SK-N-SH (cell line): ENCODE measurements at places on chromosomes 12 and 14.

DNA sequence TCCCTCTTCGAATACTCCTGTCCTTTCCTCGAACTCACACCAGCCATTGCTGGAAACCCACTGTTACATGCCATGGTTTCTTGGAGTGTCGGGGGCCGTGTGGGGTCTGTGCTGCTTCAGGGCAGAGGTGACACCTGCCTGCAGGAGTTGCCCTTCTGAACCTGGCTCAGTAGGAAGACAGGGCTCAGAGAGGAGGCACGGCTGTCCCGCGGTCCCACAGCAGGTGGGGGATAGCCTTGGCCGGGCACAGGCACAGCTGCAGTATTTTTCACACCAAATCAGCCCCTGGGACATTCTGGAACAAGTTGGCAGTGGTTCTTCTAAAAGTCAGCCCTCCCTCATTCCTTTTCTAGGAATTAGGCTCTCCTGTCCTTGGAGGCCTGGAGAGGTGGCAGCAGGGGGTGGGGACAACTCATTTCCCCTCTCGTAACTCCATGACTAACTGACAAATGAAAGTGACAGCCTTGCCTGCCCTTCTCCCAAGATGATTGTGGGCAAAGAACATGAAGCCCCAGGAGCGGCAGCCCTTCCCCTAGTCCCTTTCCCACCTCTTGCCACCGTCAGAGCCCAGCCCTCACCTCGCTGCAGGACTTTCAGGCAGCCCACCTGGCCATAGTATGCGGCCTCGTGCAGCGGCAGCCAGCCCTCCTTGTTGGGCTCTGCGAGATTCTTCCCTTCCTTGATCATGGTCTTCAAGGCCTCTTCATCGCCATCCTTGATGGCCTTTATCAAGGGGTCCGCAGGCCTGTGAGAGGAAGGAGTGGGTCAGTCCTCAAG, 22.4 kb downstream of the ASB2 start:
- no peak for DNase-seq

- DNase-seq: no peak
Observed at GRCh38 chr12:41348198-41348597, 160.1 kb downstream of the PDZRN4 start.

- DNase-seq: peak; percentile 32
Observed at GRCh38 chr12:42326541-42327226, 717 bp downstream of the PPHLN1 start.

- DNase-seq: no peak
Observed at GRCh38 chr12:102876883-102877282, 40.2 kb downstream of the PAH start.

DNA sequence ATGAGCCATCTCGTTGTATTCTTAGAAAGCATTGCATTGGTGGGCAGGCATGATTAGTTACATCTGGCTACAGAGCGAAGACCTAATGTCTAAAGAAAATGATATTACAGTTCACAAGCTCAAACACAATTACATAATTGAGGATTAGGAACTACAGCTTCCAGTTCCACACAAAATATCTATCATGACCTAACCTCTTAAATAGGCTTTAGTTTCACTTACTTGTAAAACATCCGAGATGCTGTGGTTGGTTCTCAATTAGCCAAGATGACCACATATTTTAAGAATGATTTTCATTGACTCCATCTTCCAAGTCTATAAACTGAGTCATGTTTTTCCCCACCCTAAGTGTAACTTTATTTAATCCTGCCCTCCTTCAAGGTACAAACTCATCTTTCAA, 69.5 kb downstream of the LRIG3 start:
- no peak for DNase-seq

DNA sequence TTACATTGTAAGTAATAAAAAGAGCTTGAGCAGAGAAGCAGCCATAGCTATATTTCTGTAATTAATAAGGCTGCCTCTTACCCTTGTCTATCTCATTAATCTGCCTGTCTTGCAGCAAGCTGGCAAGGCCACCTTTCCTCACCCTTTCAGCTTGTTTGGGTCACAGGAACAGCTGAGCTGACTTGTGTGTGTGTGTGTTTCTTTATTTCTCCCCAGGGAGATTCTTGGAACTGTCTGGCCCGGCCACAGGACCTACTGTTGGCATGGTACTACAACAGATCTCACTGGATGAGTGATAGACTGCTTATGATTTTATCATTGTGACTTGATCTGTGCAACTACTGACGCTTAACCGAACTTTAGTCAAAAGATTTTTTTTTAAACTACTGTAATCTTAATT, 213.7 kb downstream of the SLC2A13 start:
- DNase-seq: no peak

DNA sequence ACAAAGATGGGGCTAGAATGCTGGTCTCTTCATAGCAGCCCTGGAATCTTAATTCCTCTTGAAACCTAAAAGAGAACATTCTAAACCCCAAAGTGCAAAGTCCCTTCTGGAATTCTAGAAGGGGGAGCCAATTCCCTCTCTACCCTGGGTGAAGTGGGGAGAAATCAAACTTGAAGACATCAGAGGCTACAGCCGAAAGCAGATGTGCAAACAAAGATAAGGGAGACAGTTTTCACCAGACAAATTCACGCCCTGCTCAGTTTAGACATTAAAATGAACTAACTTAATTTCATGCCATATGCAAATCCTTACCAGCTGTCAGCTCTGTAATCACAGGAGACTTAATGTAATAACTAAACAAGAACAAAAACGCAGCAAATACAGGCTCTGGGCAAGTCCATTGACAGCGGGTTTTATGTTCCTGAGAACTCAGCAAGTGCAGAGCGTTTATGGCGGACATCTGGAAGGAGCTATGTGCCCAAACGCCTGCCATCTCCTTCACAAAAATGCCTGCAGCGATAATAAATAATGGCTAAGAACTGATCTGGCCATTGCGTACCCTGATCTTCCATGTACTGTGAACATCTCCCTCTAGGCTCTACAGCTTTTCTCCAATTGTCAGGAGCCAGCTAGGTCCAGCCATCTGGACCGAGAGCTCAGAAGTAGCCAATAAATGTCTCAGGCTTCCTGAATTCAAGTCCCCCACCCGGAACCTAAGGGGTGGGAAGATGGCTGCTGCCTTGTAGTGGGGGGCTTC, 19.1 kb upstream of the FICD start:
- peak; percentile 55 for DNase-seq

GRCh38 chr14:90991690-90992443, 68.6 kb downstream of the RPS6KA5 start:
- DNase-seq: no peak

DNA sequence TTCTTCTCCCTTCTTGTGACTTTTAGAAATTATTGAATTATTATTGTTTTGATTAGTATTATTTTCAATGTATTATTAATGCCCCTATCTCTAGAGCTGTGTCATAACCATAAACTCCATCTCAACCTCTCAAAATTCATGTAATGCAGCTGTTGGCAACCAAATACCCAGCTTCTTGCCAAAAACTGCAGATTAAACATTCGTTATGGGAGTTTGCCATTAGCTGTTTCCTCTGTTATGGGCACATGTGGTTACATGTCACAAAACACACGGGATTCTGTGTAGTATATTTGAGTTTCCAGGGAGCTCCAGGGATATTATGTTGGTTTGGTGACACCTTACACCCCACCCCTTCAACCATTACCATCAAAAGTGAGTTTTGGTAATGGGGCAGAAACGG, 2.8 kb upstream of the ALX1 start:
- DNase-seq: no peak

GRCh38 chr12:108099778-108100489, 29.2 kb upstream of the WSCD2 start:
- DNase-seq: no peak

GRCh38 chr12:116142936-116143898, 134.3 kb downstream of the MED13L start:
- no peak for DNase-seq

- no peak for DNase-seq
Observed at GRCh38 chr12:18849761-18850160, 111.8 kb downstream of the CAPZA3 start.

- no peak for DNase-seq
Observed at GRCh38 chr12:99772274-99772673, 124.7 kb downstream of the GARIN6 start.

- no peak for DNase-seq
Observed at GRCh38 chr14:81432219-81432661, 32.1 kb upstream of the STON2 start.

- DNase-seq: no peak
Observed at GRCh38 chr12:62256408-62257096, 3.7 kb upstream of the USP15 start.

DNA sequence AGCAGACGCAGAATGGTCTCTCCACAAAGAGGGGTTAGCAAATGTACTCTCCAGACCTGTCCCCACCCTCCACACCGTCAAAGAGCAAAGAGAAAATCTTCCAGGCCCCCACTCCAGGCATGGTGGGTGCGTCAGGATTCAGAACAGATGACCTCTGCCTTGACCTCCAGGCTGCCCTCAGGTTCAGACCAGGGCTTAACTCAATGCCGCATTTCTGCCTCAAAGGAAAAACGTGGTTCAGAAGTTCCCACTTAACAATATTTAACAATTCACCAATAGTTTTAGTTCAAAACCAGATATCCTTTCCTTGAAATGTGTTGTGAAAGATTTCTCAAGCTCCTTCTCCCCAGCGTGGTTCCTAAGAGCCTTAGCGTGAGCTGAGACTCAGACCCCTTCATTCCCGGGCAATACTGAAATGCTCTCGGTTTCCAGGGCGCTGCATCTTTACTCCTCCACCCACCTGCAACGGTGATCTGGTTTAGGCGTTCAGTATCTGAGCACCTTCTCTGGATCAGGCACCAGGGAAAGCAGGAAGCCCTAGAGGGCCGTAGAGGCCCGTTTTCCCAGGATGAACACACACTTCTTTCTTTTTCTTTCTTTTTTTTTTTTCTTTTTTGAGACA, 22.9 kb downstream of the HSP90AA1 start:
- peak; percentile 22 for DNase-seq

- DNase-seq: no peak
Observed at GRCh38 chr12:9646794-9647781, 22.4 kb upstream of the CLEC2D start.

DNA sequence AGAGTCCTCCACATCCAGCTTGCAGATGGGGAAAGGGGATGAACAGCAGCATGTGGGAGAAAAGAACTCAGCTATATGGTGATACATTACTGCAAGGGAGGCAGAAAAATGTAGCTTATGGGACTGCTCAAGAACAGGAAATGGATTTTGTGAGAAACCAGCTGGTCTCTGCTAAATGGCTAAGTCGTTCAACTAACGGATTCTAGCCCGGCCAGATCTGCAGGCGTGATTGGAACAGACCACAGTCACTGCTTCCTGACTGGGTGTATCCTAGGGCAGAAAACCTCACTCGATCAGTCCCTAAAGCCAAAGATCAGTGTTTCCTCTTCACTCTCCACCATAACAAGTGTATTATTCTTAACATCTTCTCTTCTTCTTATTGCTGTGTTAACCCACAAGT, 8.1 kb upstream of the PTGDR start:
- DNase-seq: no peak

DNA sequence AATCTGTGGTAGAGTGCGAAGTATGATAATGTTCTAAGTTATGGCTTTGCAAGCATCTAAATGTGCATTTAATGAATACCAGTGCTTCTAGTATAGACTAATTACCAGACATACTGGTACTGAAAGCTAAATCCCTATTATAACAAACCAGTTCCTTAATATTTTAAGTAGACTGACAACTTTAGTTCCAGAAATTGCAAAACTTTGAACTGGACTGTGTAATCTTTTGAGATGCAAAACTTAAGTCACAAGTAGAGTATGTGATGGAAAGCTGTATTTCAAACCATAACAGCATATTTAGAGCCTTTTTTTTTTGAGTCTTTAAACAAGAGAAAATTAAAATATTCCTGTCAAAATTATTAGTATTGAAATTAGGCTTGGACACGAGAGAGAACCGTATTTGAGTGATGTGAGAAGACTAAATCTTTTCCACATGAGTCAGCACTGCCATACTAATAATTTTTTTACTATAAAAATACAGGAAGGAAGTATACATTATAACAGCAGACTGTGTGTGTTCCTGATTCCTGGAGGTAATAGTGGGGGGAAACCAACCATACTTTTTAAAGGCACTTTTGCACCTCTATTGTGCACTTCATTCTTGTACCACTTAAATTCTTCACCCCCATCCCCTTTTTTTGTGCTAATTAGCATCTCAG, 45.5 kb downstream of the PPM1A start:
- DNase-seq: no peak

- DNase-seq: no peak
Observed at GRCh38 chr14:30873308-30874119, 845 bp upstream of the COCH start.

GRCh38 chr14:101131451-101131916, 228.0 kb upstream of the RTL1 start:
- peak; percentile 78 for DNase-seq

DNA sequence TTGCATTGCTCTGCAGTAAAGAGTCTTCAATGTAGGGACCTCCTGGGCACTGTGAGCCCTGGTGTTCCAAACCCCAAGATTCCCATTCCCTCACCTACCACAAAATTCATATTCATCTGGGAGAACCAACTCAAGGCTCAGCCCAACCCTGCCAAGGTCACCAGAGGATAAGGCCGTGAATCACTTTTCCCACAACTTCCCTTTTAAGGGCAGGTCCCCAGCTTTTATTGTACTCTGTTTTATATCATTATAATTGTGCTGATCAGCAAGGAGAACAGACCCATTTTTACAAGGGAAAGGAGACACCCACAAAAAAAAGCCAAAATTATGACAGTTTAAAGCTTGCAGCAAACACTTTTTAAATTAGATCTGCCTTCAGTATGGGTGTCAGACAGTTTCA, 363.0 kb upstream of the FKBP4 start:
- DNase-seq: no peak

- no peak for DNase-seq
Observed at GRCh38 chr12:27000961-27001360, 13.2 kb downstream of the TM7SF3 start.

DNA sequence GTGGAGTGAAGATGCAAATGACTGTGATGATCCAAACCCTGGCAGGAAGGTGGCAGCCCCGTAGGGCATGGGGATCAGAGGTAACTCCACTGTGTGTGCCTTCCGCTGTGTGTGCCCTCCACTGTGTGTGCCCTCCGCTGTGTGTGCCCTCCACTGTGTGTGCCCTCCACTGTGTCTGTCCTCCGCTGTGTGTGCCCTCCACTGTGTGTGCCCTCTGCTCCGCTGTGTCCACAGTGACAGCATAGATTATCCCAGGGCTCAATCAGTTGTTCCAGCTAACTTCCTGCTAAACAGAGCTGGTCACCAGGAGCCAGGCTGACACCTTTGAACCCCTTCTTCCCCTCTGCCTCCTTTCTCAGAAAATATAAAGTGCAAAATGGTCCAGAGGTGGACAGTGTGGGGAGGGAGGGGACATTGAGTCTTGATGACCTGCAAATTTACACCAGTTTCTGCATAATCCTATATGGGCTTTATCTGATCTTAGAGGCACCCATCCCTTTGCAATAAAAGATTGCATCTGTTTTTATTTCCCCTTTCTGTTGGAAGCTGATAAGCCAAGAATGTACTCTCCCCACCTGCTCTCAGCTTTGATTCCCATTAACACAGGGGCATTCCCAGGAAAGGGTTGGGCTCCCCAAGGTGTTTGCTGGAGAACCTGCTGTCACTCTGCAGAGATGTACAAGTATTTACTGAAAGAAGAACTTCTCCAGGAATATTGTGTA, 21.6 kb upstream of the HNF1A start:
- no peak for DNase-seq

GRCh38 chr14:65959563-65960024, 526.6 kb upstream of the CCDC196 start:
- DNase-seq: no peak

- DNase-seq: no peak
Observed at GRCh38 chr12:118959985-118960560, 21.3 kb upstream of the SRRM4 start.

- DNase-seq: no peak
Observed at GRCh38 chr14:60943637-60944032, 37.2 kb downstream of the TRMT5 start.
